Activated T-helper 1 cell treated with anti-CD3 and anti-CD28 coated beads, Interleukin-2, amount 50 U/mL, for 16 hours (primary cell): ENCODE measurements at places on chromosomes 1 and 21.
A peak's percentile ranks its signal among the peaks of the same experiment; 100 is the strongest.

DNA sequence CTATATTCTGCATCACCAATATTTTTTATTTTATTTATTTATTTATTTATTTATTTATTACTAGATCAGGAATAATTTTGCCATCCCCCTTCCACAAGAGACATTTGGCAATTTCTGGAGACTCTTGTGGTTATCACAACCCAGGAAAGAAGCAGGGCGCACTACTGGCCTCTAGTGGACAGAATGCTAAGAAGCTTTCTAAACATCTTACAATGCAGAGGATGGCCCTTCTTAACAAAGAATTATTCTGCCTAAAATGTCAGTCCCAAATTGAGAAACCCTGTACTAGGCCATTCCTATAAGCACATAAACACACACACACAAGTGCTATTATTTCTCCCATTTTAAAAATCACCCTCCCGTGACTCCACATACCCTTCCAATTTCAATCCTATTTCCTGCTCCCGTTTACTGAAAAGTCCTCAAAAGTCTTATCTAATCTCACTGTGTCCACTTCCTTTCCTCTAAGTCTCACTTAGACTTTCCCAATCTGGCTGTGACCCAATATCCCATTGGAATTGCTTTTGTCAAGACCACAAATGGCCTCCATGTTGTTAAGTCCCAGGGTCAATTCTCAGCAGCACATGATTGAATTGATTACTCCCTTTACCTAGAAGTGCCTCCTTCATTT is 43.7 kb upstream of the RNF11 start:
- peak; percentile 23 for DNase-seq

GRCh38 chr1:210292231-210292871 is 36.4 kb upstream of the HHAT start:
- DNase-seq = no peak

DNA sequence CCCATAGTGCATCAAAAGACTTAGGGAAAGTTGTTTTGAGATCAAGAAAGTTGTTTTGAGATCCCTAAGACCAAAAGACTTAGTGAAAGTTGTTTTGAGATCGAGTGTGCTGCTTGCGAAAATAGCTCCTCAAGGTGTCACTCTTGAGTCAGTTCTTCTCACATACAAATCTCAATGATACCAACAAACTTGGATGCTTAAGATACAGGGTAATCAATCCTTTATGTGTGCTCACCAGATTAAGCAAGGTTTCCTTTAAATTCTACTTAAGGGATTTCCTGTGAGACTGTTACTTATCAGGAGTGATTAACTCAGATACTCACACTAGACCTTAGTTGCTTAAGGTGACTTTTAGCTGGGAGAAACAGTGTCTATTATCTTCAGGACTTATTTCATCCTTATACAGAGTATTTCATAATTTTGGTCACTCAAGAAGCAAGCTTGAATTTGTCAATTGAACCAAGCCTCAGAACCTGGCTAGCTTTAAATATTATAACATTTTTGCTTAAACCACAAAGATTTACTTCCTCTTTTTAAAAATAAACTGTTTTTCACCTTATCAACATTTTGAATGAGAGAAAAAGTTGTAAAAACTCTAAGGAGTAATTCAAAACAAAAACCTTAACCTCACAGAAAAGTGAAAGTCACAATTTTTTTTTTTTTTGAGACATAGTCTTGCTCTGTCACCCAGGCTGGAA is 8.0 kb upstream of the RLF start:
- no peak for DNase-seq

- no peak for DNase-seq
These were observed 5.8 kb upstream of the CRABP2 start for GRCh38 chr1:156711011-156711817.

- no peak for DNase-seq
These were observed 227.1 kb upstream of the MAP1LC3C start for GRCh38 chr1:242225767-242226573.

DNA sequence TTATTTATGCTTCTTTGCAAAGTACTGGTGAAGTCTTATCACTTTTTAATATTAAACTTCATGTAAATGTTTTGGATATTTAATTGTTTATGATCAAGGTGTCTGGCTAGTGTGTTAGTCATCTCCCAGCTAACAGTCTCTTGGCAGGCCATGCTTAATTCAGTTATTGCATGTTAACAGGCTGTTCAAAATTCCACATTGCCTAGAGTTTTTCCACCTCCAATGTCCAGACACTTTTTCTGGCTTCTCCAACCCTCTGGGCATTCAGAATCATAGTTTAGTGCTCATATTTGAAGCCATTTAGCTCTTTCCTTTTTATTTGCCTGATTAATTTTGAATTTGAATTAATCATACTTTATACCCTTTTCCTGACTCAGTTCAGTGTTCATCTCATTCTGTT is 69.2 kb downstream of the OLFML2B start:
- no peak for DNase-seq

DNA sequence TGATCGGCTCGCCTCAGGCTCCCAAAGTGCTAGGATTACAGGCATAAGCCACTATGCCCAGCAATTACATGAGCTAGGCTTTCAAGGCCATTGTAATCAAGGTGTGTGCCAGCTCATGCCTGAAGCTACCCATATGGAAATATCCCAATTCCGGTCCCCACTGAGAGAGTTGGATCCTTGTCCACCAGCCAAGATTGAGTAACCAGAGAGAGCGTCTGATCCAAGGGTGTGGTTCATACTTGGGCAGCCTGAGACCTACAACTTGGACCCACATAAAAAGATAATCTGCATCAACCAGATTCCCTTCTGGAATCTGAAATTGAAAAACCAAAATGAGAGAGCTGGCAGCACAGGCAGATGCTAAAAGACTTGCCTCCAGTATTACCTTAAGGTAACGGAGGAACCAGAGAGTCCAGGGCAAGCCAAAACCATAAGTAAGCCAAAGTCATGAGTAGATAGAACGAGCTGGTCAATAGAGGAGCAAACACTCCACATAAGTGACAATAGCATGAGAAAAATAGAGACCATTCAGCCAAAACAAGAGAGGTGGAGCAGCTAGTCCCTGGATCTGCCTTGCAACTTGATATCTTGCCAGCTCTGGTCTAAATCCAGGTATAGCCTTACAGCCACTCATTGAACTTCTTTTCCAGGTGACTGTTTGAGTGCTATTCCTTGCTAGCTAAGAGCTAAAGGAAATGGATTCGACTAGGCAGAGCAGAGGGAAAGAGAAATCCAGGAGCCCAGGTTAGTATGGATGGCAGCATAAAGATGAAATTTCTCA is 63.8 kb upstream of the ATP1A1 start:
- no peak for DNase-seq

DNA sequence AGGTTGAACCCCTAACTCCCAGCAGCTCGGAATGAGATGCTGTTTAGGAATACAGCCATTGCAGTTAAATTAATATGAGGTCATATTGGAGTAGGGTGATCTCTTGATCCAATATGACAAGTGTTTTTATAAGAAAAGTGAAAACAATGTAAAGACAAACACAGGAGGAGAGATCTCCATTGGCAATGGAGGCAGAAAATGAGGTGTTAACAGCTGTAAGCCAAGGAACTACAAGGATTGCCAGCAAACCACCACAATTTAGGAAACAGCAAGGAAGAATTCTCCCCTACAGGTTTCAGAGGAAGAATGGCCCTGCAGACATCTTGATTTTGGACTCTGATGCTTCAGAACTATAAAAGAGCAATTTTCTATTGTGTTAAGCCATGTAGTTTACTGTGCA is 774.3 kb downstream of the MRPL39 start:
- DNase-seq = no peak

DNA sequence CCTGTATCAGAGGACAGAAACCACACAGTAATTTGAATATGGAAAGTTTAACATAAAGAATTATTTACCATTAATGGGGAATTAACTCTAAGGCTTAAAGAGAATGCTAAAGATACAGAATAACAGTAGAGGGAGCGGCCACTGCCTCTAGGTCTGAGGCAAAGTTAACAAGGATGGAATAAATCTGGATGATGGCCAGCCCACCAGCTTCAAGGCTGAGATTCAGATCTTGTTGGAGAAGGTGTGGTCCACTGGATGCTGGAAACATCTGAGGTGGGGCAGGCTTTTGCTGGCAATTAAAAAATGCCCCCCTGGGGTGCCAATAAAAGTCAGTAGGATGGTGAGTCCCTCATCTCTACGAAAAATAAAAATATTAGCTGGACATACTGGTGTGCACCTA is 29.4 kb downstream of the ZMYM4 start:
- DNase-seq = no peak

GRCh38 chr1:246036175-246036574 is 470.9 kb downstream of the SMYD3 start:
- DNase-seq = no peak

DNA sequence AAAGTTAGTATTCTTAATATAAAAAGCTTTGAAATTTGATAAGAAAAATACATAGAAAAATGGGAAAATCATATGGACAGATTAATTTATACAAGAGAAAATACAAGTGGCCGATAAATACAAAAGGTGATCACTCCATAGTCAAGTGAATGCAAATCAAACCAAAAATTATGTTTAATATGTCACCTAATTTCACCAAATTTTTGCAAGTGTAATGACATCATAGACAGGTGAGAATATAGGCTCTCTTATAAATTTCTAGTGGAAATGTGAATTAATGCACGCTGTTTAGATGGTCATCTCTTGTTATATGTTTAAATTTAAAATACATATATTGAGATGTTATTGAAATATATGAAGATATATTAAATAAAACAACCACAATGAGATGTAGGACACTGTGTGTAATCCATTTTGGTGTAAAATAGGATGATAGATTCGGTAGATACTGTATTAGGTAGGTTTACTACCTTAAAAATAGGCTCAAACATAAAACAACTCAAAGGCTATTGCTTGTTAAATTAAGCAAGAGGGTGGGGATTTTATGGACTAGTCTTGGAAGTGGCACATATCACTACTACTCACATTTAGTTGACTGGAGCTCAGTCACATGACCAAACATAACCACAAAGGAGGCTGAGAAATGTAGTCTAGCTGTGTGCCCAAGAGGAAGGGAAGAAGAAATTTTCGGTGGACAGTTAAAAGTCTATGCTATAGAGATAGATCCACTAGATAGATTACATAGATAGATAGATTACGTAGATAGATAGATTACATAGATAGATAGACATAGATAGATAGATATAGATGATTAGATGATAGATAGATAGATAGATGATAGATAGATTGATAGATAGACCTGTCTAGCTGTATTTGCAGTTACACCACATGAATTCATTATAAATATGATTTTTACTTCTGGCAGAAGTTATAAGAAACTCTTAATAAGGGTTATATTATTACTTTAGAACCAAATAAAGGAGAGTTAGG is 9.2 kb downstream of the INSL5 start:
- no peak for DNase-seq

GRCh38 chr1:89622895-89623294 is 10.0 kb upstream of the LRRC8C start:
- no peak for DNase-seq

DNA sequence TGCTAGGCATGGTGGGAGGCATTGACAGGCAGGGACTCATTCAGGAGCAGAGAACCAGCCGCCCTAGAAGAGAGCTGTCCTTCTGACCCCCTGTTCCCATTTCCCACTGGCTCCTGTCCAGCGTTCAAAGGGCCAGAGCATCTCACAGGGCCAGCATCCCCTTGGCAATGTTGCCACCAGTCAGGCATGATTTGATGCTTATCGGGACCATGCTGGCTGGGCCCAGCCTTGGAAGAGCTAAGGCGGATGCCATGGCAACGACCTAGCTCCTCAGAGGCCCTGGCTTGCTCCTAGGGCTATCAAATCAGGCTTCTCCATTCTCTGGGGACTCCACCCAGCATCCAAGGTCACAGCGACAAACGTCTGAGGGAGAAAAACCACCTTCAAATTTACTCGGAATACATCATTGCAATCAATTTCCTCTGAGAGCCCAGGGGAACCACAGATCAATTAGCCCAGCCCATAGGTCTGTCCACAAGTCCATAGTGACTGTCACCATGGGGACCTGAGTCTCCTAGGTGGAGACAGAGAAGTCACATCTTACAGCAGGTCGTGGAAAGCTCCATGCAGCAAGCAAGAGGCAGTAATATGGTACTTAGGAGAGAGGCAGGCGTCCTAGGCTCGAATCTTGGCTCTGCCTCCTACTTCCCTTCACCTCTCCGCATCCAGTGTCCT is 14.1 kb upstream of the VWA5B1 start:
- no peak for DNase-seq

DNA sequence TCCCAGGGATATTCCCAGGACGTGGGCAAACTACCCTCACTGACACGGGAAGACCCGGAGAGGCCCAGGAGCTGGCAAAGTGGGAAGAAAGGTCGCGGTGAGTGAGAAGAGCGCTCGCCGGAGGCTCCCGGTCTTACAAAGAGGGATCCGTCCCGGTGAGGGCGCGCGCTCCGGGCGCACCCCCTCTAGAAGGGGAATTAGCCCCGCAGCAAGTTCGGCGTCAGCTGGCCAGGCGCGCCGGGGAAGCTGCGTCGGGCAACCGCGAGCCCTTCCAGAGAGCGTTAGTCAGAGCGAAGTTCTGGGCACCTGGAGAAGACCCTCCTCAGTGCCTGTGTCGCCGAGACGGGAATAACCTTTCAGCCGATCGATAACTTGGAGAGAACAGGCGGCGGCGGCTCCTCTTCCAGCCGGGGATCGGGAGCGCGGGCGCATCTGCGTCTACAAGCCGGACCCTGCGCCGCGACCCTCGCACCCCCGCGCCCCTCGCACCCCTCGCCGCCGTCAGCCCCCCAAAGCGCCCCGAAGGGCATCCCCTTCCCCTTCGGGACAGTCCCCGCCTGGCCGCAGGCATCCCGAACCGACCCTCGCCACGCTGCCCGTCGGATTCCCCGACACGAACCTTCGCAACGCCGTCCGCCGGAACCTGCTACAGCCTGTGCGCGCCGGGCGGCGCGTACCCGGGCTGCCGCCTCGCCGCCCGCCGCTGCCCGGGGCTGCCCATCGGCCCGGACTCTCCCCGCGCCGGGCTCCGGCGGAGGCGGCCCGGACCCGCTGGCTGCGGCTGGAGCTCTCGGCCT is 485 bp downstream of the SIPA1L2 start:
- no peak for DNase-seq

GRCh38 chr1:72568113-72568512 is 285.8 kb upstream of the NEGR1 start:
- no peak for DNase-seq

DNA sequence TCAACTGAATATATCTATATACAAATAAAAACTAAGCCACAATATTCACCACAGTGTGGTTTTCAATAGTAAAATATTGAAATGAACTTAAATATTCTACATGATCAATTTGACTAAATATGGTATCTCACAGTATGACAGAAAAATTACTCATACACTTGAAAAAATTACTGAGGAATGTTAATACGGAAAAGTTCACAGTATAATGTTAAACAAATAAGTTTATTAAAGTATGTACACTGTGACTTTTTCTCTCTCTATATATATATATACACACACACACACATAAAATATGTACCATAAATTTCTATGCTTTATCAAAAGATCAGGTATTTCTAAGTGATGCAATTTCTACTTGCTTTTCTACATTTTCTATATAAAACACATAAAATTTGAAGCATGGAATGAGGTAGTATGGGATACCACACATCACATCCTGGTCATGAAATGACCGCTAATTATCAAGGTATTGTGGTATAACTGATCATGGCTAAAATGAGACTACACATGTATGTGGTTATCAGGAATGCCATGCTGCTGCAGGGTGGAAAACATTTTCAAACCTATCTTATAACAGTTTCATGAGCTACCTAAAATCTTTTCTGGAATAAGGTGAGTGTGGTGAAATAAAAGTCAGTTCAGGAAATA is 102.3 kb downstream of the CDC42BPA start:
- DNase-seq = no peak
